ENCODE measurements at places on chromosomes 4 and X.

GRCh38 chrX:133783274-133783673, 202.1 kb downstream of the GPC3 start:
- no peak overlapping the region for H3K4me3 ChIP-seq
- no peak overlapping the region for H3K27ac ChIP-seq
- no peaks in the 10 kb centered on the region for H3K36me3 ChIP-seq
- DNase-seq: no peak
- H3K4me1 ChIP-seq: no peaks in the 10 kb centered on the region
- peaks cover 52% of the 10 kb centered on the region for H3K27me3 ChIP-seq

GRCh38 chr4:123444290-123444731, 47.7 kb downstream of the SPRY1 start:
- H3K27ac ChIP-seq: peak overlapping the region; percentile 59
- no peaks in the 10 kb centered on the region for H3K36me3 ChIP-seq
- no peak overlapping the region for H3K4me3 ChIP-seq
- DNase-seq: no peak
- no peaks in the 10 kb centered on the region for H3K27me3 ChIP-seq
- no peaks in the 10 kb centered on the region for H3K4me1 ChIP-seq

DNA sequence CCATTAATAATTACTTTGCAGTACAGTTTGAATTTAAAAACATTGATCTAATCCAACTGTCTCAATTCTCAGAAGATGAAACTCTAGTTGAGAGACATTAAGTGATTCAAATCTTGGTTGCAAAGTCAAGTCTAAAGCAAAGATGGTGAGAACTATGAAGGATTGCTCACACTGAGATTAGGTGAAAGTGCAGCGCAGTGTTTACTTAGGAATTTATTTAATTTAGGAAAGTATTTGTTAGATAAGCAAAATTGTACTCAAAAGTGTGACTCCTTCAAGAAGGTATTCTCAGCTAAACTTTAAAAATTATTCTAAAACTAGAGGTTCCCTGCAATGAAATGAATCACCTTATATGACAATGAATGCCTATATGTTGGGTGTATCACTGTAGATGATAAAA, 454.9 kb downstream of the PDGFC start:
- H3K4me3 ChIP-seq: no peak overlapping the region
- H3K27me3 ChIP-seq: no peaks in the 10 kb centered on the region

DNA sequence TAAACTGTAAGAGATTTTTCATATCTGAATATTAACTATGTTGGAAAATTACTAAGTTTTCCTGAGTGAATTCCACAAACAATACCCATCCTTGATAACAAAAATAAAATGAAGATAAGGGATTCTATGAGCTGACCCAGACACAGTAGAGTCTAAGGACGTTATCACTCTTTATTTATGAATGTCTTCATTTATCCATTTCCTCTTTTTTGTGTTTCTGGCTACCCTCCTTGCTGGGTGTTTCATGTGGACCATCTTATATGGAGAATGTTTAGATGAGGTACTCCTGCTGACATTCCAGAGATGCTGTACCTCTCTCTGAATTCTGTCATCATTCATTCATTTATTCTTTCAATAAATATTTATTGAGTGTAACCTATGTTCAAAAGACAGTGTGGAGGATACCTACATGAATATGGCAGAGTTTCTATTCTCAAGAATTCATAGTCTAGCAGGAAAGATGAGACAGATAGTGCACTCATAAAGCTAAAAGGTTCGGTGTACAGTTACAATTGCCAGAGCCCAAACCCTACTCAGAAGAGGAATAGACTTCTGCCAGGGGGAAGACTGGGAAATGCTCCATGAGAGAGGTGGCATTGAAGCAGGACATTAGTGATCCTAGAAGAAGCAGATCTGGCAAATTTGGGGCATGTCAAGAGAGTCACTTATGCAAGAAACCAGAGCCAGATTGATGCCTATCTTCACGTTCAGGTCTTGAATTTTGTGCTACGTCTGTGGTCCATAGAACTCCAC, 195.8 kb downstream of the MAML3 start:
- no peaks in the 10 kb centered on the region for H3K36me3 ChIP-seq
- no peak overlapping the region for H3K4me3 ChIP-seq
- H3K27ac ChIP-seq: no peak overlapping the region
- no peak for DNase-seq
- H3K4me1 ChIP-seq: no peaks in the 10 kb centered on the region
- no peaks in the 10 kb centered on the region for H3K27me3 ChIP-seq

GRCh38 chr4:8771258-8771590, 100.4 kb downstream of the HMX1 start:
- no peaks in the 10 kb centered on the region for H3K27me3 ChIP-seq
- H3K4me3 ChIP-seq: no peak overlapping the region
- DNase-seq: peak; percentile 42
- no peaks in the 10 kb centered on the region for H3K36me3 ChIP-seq
- no peak overlapping the region for H3K27ac ChIP-seq
